Activated CD4-positive, alpha-beta T cell treated with anti-CD3 and anti-CD28 coated beads for 36 hours (primary cell): ENCODE measurements at places on chromosomes 12 and 14. TPM values are rescaled to one million over a fixed set of nuclear protein-coding genes. Genes with fewer than 3 reads are reported as not detected.

The CBLN3 gene
- total RNA-seq = 12.2 TPM

The RPS6KA5 gene
- 13.8 TPM for total RNA-seq

The TAS2R20 gene
- total RNA-seq = 1.4 TPM

The RND1 gene
- 2.2 TPM for total RNA-seq

The CCDC175 gene
- total RNA-seq = not detected

The C14orf180 gene
- total RNA-seq = not detected

The IL22 gene
- 1.6 TPM for total RNA-seq

The TPPP2 gene
- not detected for total RNA-seq

The SYNDIG1L gene
- not detected for total RNA-seq

The PLXNC1 gene
- total RNA-seq = 5.3 TPM

The CAPZA3 gene
- total RNA-seq = not detected

The TGM1 gene
- total RNA-seq = 7.4 TPM

The HOXC4 gene
- not detected for total RNA-seq

The SSPN gene
- total RNA-seq = not detected

The GRIN2B gene
- total RNA-seq = not detected

The CCDC184 gene
- 0.37 TPM for total RNA-seq

The TBC1D30 gene
- total RNA-seq = 0.37 TPM

The C12orf50 gene
- total RNA-seq = 0.11 TPM

The SLC8A3 gene
- total RNA-seq = 0.58 TPM

The AICDA gene
- total RNA-seq = not detected

The SDS gene
- not detected for total RNA-seq

The SLCO1A2 gene
- not detected for total RNA-seq

The TAS2R19 gene
- total RNA-seq = 1.2 TPM

The DTX1 gene
- total RNA-seq = 12.0 TPM

The HOXC5 gene
- not detected for total RNA-seq

The PZP gene
- not detected for total RNA-seq

The MMP17 gene
- total RNA-seq = not detected

The GZMB gene
- 3,062 TPM for total RNA-seq

The IQSEC3 gene
- total RNA-seq = not detected

The FERMT2 gene
- 3.6 TPM for total RNA-seq

The CACNA1C gene
- total RNA-seq = 0.11 TPM

The BDKRB1 gene
- not detected for total RNA-seq

The ACSM4 gene
- not detected for total RNA-seq

The KLRB1 gene
- 0.40 TPM for total RNA-seq

The SMCO2 gene
- total RNA-seq = not detected
